ENCODE measurements at places on chromosomes 1 and 21.

- no peak for DNase-seq
These were observed 44.8 kb upstream of the KIAA0040 start for GRCh38 chr1:175237389-175237788.

DNA sequence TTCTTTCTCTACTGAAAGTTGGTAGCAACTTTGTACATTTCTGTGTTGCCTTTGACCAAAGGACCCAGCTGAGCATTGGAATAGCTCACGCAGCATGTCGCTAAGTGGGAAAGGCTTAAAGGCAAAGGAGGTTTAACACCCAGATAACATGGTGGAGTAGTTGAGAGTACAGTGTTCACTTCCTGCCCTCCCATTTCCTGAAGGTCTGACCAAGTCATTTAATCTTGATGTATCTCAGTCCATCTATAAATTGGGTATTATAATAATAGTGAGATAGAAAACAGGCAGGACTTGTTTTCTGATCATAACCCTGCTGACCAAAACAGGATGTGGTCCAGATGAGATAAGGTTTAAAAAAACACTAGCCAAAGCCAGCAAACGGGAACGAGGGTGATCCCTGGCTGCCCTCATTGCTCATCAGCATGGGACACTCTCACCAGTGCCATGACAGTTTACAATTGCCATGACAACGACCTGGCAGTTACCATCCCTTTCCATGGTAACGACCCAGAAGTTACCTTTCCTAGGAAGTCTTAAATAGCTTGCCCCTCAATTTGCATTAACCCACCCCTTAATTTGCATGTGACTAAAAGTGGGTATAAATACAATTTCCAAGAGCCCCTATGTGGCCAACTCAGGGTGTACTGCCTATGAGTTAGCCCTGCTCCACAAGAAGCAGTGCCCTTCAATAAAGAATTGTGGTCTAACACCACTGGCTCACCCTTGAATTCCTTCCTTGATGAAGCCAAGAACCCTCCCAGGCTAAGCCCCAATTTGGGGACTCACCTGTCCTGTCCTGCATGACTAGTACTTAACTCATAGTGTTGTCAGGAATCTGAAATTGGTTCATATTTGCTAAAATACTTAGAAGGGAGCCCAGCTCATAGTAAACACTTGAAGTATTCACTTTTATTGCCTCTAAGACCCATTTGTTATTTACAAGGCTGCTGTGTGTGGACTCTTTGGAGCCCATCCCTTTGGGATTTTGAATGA is 28.4 kb upstream of the FHAD1 start:
- peak; percentile 89 for DNase-seq

GRCh38 chr1:225914391-225914790 is 9.7 kb downstream of the PYCR2 start:
- no peak for DNase-seq

DNA sequence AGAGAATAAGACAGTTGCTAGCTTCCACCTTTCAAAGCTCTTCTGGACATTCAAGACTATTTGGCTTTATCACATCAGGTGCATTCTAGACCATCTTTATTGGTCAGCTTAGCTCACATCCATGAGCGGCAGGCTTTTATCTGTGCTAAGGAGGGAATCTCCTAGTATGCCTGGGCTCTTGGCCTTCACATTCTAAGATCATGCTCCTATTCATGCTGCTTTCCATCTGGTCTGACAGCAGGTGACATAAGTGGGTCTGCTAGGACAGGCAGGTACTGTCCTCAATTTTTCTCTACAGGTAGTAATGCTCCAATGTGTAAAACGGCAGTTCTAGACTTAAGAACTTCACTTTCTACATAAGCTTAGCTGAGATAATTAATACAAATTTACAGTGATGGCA is 39.2 kb upstream of the ADAMTS1 start:
- no peak for DNase-seq

- DNase-seq = no peak
These were observed 451.7 kb downstream of the SIPA1L2 start for GRCh38 chr1:232178191-232178590.

DNA sequence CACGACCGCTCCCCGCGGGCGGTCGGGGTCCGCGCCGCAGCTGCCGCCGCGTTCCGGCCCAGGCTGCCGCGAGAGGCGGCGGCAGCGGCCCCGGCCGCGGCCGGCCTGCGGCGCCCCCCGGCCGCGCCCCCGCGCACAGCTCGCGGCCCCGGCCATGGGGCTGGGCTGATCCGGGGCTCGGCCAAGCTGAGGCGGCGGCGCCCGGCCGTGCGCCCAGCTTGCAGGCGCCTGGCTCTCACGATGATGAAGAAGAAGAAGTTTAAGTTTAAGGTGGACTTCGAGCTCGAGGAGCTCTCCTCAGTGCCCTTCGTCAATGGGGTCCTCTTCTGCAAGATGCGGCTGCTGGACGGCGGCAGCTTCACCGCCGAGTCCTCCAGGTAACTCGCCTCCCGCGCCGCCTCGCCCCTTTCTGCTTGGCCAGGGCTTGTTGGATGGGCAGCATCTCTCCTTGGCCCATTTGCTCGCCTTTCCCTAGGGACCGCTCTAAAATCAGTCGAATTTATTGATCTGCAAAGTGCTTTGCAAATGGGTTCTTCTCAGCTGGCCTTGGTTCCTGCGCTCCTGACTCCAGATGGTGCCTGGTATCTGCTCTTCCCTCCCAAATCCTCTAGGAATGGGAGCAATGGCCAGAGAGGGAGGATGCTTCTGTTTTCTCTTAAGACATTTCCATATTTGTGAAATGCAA is 431 bp downstream of the EEIG2 start:
- DNase-seq = peak; percentile 55

GRCh38 chr1:84352298-84353106 is 45.8 kb upstream of the DNASE2B start:
- no peak for DNase-seq

DNA sequence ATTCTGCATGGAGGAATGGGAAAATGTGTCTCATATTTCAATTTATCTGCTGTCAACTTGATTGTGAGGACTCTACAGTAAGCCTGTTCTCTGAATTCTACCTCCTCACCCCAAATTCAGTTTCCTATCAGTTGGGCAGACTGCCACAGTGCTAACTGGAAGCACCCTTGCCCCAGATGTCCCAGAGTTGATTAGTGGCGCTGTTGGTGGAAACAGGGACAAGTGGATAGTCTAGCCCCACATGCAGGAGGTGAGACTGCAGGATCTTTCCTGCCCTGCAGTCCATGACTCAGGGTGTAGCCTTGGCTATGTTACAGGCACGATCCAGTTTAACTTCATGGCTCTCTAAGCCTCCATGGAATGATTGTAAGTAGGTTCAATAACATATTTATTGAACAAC is 22.1 kb downstream of the ADAM30 start:
- DNase-seq = peak; percentile 69

GRCh38 chr1:41379738-41380130 is 18.5 kb downstream of the FOXO6 start:
- no peak for DNase-seq

DNA sequence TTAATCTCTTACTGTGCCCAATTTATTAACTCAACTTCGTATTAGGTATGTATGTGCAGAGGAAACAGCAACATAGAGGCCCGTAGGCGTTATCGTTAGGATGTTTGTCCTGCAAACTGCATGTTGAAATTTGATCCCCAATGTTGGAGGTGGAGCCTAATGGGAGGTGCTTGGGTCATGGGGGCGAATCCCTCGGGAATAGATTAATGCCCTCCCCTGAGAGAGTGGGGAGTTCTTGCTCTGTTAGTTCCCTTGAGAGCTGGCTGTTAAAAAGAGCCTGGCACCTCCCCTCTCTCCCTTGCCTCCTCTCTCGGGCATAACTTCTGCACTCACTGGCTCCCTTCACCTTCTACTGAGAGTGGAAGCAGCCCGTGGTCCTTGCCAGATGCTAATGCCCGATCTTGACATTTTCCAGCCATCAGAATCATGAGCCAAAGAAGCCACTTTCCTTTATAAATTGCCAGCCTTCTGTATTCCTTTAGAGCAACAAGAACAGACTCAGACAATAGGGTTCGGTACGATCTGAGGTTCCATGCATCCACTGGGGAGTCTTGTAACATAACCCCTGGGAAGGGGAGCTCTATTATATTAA is 149.0 kb upstream of the RAB4A start:
- DNase-seq = no peak

DNA sequence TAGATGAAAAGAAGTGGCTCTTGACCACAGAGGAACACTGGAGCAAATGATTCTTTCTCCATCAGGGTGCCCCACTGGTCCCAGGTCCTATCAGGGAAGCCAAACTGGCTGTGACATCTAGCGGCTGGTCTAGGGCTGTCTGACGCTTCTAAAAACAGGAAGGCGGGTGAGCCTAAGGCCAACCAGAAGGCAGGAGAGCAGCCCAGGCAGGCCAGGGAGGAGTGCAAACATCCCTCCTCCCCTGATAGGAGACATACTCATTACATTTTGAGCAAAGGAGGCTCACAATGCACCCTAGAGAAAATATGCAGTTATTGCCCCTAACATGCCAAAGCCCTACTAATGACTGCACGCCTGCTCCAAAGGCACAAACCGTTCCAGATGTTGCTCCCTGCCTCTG is 10.4 kb upstream of the FOXE3 start:
- DNase-seq = peak; percentile 64

DNA sequence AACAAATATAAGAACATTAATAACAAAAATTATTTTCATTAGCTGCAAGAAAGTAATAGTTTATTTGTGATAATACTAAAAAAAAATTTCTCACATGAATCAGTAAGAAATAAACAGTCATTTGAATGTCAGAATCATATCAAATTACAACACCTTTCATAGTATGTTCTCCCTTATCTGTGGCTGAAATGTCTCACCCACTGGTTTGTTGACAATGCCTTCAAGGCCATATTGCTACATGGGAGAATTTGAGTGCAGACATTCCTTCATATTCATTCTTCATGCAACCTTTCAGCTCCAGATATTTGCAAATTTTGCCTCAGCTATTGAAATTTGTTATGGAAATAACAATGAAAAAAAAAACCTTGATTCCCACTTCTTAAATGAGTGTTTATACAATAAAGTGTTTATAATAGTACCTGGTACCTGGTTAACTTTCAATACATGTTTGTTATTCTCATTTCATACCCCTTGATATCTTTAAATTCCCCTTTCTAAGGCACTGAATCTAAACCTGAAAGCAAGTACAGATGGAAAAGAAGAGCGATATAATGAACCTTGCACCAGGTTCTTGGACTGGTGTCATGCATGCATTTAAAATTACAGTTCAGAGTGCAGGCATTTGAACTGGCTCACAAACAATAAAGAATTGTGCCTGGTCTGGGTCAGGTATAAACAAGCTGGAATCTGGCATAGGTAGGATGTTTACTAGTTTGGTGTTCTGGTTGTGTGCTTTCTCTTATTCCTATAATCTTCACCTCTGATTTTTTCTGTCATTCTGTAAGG is 242.2 kb upstream of the ADGRL2 start:
- peak; percentile 24 for DNase-seq

DNA sequence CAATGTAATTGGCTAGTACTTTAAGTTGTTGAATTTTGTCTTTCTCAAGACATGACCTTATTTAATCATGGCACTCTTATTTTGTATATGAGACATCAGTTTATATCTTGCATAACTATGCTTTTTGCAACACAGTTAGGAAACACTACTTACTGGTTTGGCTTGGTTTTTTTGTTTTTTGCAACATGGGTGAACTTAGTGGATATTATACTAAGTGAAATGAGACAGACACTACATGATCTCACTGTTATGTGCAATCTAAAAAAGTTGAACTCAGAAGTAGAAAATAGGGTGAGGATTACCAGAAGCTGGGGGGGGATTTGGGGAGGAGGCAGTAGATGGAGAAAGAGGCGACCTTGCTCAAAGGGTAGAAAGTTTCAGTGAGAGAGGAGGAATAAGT is 132.1 kb downstream of the PLA2G4A start:
- no peak for DNase-seq

GRCh38 chr1:100736746-100737145 is 17.2 kb downstream of the VCAM1 start:
- peak; percentile 48 for DNase-seq

DNA sequence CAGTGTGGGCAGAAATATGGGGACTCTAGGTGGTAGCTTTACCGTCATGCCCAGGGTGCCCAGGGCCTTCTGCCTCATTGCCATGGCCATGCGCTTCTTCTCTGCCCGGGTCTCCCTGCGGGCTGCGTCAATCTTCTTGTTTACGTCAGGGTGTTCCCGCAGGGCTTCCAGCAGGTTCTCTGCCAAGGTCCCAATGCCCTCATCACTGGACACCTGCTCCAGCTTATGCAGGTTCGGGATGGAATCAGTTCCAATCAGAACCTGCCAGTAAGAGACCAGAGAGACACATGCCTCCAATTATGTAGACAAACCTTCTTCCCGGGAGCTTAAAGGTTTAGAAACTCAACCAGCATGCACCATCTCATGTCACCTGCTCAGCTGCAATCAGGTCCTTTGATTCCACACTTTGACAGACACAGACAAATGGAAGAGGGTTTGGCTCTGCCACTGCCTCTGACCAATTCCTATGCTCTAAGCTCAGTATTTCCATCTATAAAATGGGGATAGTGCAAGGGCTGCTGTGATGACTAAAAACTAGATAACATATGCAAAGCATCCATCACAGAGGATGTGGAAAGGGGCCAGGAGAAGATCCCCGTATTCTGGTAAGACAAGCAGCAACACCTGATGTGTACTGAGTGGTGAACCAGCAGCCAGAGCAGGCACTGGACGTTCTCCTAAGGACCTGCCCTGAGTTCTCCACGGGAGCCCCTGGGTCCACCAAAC is 121.2 kb downstream of the UBR4 start:
- no peak for DNase-seq

DNA sequence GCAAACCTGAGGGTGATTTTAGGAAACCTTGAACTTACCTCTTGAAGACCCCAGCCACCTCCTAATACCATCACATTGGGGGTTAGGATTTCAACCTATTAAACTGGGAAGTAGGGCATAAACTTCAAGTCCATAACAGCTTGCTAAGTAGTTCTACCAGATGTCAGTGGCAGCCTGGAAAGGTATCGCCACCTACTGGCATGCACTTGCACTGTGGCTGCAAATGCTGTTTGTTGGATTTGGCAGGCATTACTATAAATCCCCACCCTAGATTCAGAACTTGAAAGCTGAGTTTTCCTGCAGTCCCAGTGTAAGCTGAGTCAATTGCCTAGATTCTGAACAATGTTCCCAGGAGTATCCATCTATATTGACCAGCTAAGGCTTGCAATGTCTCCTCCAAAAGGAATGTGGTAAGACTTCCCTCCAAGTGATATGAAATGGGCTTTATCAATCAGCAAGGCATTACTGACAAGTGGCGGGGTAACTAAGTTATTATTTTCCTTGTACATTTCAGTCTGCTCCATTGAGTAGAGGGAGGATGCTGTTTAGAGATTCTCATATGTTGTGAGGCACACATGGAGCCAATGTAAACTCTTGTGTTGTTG is 474.5 kb downstream of the PTPRC start:
- peak; percentile 91 for DNase-seq

DNA sequence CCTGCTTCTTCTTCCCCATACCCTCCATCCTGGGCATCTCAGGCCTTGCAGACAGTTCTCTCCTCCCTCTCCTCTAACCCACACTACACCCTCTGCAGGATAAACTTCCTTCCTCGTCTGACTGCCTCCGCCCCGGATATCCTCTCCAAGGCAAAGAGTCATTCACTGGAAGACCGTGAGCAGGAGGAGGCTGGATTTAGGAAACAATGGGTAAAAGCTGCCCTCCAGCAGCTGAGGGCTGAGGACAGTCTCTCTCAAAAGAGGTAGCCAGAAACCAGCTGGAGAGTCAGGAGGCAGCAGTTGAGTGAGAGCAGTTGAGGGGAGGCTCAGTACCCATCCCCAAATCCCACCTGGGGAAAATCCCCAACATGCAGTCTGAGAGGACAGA is 1.4 kb downstream of the CSRP1 start:
- DNase-seq = no peak

All from OCI-M1 (cell line).